Inflammatory macrophage treated with lipopolysaccharide for 1 hour (primary cell): ENCODE measurements at places on chromosomes 3 and 15.
A peak's percentile ranks its signal among the peaks of the same experiment; 100 is the strongest.

- no peak for DNase-seq
Observed at GRCh38 chr3:133230195-133230594, 169.7 kb upstream of the BFSP2 start.

DNA sequence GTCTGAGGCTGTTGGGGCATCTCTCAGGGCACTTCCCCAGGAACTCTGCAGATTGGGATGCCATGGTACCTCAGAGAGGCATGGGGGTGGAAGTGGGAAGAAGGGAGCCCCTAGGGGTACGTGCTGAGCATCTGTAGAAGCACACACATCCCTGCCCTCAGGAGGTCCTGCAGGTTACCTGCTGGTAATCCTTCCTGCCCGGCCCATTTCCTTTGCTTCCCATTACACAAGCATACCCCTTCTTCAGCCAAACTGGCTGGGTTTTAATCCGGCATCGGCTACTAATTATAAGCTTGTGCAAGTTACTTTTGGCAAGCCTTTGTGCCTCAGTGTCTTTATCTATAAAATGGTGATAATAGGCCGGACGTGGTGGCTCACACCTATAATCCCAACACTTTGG lies 3.1 kb upstream of the SMAD6 start:
- DNase-seq = no peak

DNA sequence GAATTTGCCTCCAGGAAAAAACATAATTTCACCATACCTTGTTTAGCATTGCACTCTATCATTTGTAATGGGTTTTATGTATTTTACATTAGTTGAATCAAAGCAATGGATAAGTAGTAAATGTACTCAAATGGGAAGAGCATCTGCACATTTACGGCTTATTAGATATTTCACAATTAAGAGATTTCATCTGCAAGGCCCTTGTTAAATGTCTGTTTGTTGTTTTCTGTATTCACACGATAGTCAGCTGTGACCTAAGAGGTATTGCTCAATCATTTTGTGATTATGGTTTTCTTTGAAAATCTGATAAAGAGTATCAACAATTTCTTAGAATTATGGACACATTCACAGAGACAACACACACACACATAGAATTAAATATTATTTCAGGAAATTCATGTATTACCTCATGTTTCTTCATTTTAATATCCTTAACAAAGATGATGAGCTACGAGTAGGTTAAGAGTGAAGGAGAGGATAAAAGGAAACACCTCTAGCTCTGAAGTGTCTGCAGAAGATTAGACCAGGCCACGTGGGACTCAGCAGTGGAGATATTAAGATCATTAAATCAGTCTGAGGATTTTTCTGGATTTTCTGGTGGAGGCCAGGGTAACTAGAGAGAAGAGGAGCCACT lies 121.9 kb upstream of the POU1F1 start:
- no peak for DNase-seq

- DNase-seq = no peak
Observed at GRCh38 chr3:52222319-52223221, 2.9 kb downstream of the TLR9 start.

DNA sequence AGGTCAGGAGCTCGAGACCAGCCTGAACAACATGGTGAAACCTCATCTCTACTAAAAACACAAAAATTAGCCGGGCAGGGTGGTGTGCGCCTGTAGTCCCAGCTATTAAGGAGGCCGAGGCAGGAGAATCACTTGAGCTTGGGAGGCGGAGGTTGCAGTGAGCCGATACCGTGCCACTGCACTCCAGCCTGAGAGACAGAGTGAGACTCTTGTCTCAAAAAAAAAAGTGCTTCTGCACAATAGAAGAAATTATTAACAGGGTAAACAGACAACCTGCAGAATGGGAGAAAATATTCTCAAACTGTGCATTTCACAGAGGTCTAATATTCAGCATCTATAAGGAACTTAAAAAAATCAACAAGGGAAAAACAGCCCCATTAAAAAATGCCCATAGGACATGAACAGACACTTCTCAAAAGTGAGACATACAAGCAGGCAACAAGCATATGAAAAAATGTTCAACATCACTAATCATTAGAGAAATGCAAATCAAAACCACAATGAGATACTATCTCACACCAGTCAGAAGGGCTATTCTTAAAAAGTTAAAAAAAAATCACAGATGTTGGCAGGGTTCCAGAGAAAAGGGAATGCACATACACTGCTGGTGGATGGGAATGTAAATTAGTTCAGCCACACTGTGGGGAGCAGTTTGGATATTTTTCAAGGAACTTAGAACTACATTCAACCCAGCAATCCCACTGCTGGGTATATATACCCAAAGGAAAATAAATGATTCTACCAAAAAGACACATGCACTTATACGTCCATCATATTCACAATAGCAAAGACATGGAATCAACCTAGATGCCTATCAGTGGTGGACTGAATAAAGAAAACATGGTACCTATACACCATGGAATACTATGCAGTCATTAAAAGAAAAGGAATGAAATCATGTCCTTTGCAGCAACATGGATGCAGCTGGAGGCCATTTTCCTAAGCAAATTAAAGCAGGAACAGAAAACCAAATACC lies 75.5 kb downstream of the MSL2 start:
- DNase-seq = no peak

DNA sequence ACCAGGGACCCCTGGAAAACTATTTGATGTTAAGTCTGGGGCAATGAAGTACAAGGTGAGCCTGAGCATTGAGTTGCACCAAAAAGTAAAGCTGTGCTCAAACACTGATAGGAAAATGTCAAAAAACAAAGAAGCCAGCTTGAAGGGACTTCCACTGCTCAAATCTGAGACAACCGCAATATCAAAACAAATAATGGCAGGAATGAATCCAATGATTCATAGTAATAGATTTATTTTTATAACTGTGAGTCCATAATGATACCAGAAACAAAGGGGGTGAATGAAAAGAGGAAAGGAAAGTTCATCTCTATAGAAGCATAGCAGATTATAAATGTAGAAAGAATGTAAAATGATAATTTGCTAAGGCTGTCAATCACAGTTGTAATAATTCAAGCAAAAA lies 237.3 kb upstream of the ZBTB20 start:
- no peak for DNase-seq

DNA sequence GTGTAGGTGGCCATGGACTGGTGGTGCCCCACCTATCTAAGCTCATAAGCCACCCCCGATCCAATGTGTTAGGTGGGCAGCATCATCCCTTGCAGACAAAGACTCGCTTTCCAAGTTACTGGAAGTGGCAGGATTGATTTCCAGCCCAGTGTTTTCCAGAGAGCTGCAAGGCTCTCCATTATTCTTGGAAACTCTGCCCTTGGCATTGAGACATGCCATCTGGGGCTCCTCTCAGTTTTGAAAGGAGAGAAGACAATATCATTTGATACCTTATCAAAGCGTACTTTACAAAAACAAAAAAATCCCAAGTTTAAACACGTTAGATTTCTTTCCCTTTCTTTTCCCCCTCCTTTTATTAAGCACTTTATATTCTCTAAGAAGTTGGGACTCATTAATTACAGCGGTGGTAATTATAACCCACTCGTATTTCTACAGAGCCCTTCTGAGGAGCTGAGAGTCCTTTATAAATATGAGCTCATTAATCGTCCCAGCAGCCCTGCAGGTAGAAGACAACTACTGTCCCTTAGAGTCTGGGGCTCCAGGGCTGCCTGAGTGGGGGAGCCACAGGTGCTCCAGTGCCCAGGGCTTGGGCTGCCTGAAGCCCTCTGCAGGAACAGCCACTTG lies 226.1 kb downstream of the TLE3 start:
- no peak for DNase-seq

DNA sequence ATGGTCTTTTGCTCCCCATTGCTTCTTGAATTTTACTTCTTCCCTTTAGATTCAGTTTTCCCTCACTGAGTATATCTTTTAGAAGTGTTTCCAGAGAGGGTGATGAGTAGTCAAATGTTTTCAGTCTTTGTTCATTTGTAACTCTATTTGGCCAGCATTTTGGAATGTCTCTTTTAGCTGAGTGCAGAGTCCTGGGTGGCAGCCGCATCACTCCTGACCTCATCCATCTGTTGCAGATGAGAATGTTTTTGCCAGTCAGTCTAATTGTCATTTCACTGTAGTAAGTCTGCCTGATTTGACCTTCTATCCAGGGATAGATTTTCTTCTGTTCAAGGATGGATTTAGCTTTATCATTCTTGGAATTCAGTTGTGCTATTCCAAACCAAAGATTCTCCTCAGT lies 7.3 kb downstream of the SRPRB start:
- no peak for DNase-seq

GRCh38 chr3:39220407-39221140 lies 28.2 kb upstream of the XIRP1 start:
- no peak for DNase-seq

DNA sequence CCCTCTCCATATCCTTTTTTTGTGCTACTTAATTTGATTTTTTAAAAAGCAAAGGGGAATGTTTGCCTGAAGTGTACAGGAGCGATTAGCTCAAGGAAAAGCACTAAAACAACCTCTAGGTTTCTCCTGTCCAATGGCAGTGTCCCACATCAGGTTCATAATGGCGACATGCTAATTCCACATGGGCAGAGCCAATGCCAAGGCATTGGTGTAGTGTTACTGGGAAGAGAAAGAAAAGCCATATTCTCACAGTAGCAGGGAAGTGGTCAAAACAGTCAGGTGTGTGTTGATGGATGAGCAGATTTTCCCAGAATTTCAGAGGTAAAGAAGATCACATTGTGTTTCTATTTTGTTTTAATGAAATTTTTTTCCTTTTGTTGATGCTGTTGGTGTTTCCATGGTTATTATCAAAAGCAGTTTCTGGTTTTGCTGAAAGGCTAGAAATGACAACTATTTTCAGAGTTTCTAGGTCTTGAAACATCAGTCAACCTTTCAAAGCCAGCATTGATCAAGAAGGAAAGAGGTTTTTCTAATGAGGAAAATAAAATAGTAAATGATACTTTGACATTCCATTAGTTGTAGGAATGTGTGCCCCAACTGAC lies 65.2 kb downstream of the FNDC3B start:
- DNase-seq = no peak

GRCh38 chr3:128895843-128896697 lies 16.6 kb downstream of the ACAD9 start:
- no peak for DNase-seq

DNA sequence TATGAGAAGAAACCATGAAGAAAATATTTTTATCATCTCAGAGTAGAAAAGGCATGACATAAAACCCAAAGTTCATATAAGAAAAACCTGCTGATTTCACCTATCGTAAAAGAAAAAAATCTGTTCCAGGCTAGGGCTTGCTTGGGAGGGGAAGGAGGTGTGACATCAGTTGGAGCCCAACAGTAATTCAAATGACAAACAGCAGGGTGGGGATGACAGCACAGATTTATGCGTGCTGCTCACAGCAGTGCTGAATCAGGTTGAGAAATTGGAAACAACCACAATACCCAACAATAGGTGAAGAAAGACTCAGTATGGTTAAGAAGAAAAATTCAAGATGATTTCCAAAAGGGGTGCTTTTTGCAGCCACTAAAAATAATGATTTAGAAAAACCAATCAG lies 172.4 kb downstream of the PDE8A start:
- no peak for DNase-seq

DNA sequence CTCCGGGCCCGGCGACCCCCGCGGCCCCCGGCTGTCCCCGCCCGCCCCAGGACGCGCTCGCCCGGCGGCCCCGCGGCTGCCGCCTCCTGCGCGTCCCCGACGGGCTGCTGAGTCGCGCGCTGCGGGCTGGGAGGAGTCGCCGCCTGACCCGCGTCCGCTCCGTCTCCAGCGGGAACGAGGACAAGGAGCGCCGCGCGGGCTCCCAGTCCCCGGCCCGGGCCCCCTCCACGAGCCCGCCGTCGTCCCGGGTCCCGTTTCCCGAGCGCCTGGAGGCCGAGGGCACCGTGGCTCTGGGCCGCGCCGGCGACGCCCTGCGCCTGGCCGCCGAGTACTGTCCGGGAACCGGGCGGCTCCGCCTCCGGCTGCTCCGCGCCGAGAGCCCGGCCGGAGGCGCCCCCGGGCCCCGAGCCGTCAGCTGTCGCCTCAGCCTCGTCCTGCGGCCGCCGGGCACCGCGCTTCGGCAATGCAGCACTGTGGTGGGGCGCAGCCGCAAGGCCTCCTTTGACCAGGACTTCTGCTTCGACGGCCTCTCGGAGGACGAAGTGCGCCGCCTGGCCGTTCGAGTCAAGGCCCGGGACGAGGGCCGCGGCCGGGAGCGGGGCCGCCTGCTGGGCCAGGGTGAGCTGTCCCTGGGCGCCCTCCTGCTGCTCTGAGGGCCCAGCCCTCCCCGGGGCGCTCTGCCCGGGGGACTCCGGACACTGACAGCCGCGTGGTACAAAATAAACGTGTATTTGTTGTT lies 1.5 kb downstream of the C2CD4A start:
- peak; percentile 64 for DNase-seq

GRCh38 chr3:43210049-43211027 lies 76.0 kb upstream of the SNRK start:
- DNase-seq = no peak

GRCh38 chr3:11156026-11156410 lies 1.7 kb downstream of the HRH1 start:
- no peak for DNase-seq

DNA sequence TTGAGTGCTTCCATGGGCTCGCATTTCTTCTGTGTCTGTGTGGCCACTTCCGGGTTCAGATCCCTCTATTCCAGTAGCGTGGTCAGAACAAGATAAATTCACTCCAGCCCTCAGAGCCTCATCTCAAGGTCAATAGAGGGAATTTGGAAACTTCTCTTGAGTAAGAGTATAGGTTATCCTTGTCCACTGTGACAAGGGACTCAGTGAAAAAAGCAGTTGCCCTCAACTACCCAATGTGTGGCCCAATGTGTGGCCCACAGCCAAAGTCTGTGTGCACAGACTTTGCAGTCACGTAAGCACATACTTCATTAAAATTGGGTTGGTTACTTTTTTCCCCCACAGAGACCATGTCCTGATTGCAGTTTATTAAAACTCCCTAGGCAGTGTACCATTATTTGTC lies 305.6 kb upstream of the SEMA6D start:
- no peak for DNase-seq

GRCh38 chr3:170603770-170604510 lies 18.1 kb upstream of the SLC7A14 start:
- no peak for DNase-seq

GRCh38 chr3:46407970-46408369 lies 911 bp downstream of the CCRL2 start:
- DNase-seq = peak; percentile 55

- no peak for DNase-seq
Observed at GRCh38 chr15:62887113-62887570, 155.4 kb upstream of the TPM1 start.

GRCh38 chr15:56838085-56838484 lies 80.4 kb upstream of the TCF12 start:
- DNase-seq = no peak

- DNase-seq = no peak
Observed at GRCh38 chr3:65922441-65922840, 116.3 kb downstream of the MAGI1 start.

GRCh38 chr3:127954640-127955039 lies 39.6 kb downstream of the KBTBD12 start:
- DNase-seq = no peak

DNA sequence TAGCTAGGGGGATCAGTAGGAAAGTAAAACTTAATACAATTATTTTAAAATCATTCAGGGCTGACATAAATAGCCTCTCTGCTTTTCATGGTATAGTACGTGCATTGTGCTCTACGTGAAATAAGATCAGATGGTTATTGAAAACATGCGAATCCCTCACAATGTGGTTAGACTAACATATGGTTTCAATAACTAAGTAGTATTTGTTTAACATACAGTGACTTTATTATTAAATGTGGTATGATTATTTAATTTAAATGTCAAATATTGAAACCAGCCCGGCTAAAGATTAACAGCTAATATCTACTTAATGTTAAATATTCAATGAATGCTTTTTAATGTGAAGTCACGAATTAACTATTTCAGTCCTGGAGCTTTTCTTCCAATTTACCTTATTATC lies 473.9 kb upstream of the THBS1 start:
- no peak for DNase-seq

GRCh38 chr15:58307313-58307961 lies 124.4 kb upstream of the LIPC start:
- DNase-seq = no peak
